Stimulated activated CD8-positive, alpha-beta memory T cell treated with anti-CD3 and anti-CD28 coated beads, Interleukin-7, amount 100 ng/mL, for 24 hours (primary cell): ENCODE measurements at places on chromosomes 13 and 19.

GRCh38 chr19:14563989-14564651 lies 7.7 kb downstream of the NDUFB7 start:
- peak; percentile 52 for DNase-seq

DNA sequence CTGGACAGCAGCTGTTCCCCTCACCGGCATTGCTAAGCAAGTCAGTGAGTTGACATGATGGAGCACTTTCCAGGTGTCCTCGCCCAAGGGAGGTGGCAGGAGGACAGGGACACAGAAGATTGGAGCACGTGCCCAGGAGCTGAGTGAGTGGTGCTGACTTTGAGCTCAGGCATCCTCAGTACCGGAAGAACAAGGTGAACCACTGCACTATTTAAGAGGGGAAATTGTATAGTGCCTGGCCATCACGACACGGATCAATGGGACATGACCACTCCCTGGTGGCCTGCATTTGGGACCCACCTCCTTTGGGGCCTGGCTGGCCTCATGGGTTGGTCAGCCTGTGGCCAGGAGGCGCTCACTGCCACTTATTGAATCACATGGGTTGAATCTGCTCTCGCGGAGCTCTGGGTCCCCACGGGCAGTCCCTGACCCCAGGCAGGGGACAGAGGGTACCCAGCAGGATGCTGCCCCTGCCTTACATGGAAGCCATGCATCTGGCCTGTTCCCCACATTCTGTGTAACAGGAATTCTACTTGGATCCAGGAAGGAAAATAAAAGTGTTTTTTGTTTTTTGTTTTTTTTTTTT lies 206.9 kb upstream of the ZNF536 start:
- DNase-seq: no peak

GRCh38 chr13:111966933-111967332 lies 100.0 kb upstream of the SOX1 start:
- DNase-seq: no peak

- DNase-seq: no peak
These were observed 669.3 kb downstream of the LIG4 start for GRCh38 chr13:107545946-107546502.

DNA sequence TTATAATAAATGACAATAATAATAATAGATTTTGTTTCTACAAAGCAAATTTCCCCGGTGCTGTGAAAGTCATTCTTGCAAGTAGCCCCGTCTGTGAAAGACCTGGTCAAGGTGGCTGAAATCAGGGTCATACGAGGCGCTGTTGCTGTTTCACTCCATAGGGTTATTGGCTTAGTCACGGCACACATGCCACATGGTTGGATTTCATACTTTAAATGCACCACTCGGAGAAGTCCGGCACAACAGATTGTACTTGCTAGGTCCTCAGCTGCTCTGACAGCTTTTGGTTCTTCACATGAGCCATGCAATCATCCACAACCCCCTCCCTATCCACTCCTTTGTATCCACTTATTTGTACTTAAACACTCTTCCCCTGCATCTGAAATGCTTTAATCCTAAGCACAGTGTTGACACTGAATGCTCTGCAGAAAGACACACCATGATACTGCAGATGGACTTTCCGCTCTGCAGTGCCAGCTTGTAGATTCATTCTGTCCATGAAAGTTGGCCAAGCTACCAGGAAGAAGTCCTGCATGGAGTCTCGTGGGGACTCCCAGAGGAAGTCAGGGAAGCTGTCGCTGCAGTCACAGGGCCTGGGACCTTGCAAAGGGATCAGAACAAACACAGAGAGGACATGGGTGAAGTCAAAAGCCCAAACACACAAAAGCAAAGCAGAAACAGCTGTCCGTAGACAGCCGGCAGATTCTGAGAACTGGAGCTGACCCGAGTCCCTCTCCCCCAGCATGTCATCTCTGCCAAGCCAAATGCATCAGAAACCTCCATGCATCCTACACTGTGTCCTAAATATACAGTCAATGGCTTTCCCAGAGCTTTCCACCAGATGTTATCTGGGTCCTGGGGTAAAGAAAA lies 124.6 kb downstream of the COL4A2 start:
- DNase-seq: no peak

GRCh38 chr13:57582032-57582431 lies 49.5 kb upstream of the PCDH17 start:
- DNase-seq: no peak

- DNase-seq: no peak
These were observed 9.2 kb downstream of the NOSIP start for GRCh38 chr19:49570997-49571676.

- no peak for DNase-seq
These were observed 4.2 kb upstream of the RGL3 start for GRCh38 chr19:11423164-11423790.

GRCh38 chr13:32660227-32660626 lies 74.0 kb downstream of the PDS5B start:
- DNase-seq: no peak

GRCh38 chr13:113856716-113857065 lies 7.2 kb downstream of the GAS6 start:
- DNase-seq: no peak

GRCh38 chr13:31878495-31878894 lies 139.2 kb downstream of the RXFP2 start:
- DNase-seq: no peak

DNA sequence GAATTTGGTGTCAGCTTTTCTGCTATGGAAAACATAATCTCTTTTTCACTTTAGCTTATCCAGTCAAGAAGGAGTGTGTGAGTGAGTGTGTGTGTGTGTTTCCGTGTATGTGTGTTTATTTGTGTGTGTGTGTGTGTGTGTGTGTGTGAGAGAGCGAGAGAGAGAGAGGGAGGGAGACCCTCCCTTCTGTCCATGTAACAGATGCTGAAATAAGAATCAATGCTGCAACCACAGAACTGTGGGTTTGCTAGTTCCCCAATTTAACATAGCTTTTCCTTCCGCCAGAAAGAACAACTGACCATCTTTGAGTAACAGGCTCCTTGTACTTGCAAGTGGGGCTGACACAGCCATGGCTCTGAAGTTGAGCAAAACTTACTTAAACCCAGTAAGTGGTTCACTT lies 5.2 kb downstream of the LCP1 start:
- no peak for DNase-seq

DNA sequence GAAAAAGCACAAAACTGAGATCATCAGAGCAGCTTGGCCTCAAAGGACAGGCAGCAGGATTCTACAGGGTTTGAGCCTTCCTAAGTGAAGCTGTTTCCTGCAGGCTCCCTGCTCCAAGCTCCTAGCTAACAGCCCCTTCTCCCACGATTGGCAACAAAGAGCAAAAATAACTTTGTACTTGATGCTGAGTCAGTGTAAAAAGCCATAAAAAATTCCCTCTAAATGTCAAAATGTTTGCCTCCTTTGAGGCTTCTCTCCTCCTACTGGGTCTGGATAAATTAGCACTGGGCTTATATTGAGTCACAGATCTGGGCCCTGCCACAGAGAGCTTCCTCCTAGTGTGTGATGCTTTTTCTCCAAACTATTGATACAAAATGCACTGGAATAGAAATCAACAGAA lies 153.3 kb downstream of the TNFRSF19 start:
- DNase-seq: no peak

- DNase-seq: peak; percentile 19
These were observed 106.8 kb upstream of the SPATA13 start for GRCh38 chr13:24053519-24054251.

GRCh38 chr13:49840675-49841074 lies 48.2 kb upstream of the KPNA3 start:
- no peak for DNase-seq

DNA sequence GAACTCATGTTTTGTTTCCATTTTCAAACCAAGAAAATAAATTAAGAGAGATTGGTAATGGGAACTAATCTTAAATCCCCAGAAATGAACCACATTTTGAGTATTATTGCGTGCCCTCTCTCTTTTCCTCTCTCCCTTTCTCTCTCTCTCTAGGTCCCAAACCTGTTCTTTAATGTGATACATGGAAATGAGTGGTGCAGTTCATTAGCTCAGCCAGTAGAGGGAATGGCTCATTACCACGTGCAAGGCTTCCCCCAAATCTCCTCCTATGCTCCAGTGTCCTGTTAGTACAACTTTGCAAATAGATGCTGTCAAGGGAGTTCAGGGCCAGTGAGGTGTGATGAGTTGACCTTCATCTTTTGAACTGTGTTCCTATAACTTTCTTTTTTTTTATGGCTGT lies 178.4 kb downstream of the FGF9 start:
- DNase-seq: no peak

- no peak for DNase-seq
These were observed 29.2 kb upstream of the ARGLU1 start for GRCh38 chr13:106597186-106597585.

DNA sequence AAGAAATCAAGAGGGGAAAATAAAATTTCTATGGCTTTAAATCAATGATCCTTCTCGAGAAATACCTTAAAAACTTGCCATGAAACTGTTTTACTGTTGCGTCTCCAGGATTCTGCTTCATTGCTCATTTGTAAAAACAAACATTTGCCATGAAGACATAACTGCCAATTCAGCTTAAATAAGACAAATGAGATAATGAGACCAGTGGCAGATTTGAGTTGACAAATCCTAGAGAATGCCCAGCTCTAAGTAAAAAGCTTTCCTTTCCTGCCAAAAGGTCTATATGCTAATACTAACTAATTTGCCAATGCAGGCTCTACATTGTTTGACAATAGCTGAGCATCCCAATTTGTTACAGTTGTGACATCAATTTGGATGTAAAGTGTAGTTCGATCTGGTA lies 400.5 kb upstream of the PCDH9 start:
- DNase-seq: no peak

DNA sequence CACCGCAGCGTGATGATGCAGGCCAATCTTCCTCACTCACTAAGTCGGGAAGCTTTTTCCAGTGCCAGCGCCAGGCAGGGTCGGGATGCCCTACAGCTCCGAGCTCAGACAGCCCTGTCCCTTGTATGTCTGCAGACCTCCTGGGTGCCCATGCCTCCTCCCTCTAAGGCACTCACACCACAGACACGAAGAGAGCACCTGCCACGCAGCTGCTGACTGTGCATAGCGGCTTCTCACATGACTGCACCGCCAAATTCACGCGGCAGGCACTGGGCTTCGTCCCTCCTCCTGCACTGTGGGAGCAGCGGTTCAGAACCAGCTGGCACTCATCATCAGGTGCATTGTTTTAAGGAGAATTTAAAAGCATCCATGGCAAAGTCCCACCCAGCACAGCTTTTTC lies 88.1 kb downstream of the SLC7A1 start:
- no peak for DNase-seq

DNA sequence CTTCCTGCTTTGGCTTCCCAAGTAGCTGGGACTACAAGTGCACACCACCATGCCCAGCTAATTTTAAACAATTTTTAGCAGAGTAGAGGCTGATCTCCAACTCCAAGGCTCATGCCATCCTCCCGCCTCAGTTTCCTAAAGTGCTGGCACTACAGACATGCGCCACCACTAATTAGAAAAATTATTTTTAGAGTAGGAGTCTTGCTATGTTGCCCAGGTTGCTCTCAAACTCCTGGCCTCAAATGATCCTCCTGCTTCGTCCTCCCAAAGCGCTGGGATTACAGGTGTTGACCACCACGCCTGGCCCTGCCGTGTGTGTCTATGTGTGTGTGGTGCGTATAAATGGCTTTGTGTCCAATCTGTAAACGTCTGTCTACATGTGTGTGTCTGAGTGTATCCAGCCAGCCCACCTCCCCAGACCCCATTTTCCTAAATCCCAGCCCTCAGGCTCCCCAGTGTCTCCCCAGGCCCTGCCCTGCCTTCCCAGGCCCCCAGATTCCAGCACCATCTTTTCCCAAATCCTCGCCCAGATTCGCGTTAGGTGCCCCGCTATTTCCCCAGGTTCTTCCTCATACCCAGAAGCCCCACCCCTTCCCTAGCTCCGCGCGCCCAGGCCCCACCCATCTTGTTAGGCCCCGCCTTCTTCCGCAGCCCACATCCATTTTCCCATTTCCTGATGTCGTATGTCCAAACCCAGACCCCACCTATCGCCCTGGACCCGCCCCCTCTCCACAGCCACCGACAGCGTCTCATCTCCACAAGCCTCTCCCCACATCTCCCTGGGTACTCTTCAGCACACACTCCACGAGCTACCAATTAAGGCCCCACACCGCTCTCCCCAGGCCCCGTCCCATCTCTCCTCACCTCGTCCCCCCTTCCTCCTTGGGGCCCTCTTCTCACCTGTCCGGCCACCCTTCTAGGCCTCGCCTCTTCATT lies 24.9 kb downstream of the SLC8A2 start:
- DNase-seq: no peak

DNA sequence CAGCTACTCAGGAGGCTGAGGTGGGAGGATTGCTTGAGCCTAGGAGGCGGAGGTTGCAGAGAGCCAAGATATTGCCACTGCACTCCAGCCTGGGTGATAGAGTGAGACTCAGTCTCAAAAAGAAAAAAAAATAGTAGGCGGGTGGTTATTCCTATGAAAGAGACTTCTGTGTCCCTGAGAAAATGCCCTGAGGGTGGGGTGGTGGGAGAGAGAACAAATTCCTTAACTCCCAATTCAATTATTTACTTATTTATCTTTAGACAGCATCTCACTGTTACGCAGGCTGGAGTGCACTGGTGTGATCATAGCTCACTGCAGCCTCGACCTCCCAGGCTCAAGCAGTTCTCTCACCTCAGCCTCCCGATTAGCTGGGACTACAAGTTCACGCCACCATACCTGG lies 10.3 kb upstream of the EEF2 start:
- no peak for DNase-seq

GRCh38 chr13:29081036-29081435 lies 260.9 kb downstream of the MTUS2 start:
- no peak for DNase-seq

DNA sequence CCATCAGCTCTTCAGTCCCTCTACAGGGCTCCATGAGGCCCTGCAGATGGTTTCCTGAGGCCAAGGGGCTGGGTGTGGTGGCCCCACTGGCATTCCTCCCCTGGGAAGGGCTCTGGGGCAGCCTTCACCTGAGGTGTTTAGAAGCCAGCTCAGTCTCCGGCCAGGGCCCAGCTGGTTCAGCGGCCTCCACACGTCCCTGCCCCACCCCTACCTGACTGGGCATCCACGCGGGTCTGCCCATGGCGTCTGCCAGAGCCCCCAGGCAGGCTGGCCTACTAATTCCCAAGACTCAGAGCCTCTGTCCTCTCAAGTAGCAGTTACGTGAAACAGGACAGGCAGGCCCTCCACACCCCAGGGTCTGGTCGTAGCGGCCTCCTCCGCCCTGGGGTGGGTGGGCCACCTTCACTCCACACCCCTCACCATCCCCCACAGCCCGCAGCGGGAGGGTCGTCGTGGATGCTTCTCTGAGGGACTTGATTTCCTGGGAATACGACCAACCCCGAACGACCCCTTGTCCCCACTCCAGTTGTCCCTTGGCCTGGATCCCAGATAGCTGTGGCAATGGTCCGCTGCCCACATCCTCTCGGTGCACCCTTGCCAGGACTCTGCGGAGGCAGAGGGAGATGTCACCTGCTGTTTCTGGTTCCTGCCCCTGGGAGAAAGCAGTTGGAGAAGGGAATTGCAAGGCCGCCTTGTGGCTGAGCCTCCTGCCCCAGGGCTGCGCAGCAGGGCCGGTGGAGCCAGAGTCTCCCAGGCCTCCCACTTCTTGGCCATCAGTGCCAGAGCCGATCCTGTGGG lies 24.3 kb downstream of the CAPN12 start:
- no peak for DNase-seq

GRCh38 chr19:11418549-11419506 lies at the start of gene RGL3:
Gene RGL3, minus strand, starts transcription at chr19:11419314. Its CDS starts 36 bp downstream, at chr19:11419278.
- no peak for DNase-seq
